HFFc6 (cell line): ENCODE measurements at places on chromosomes 16 and 17. TPM values are rescaled to one million over a fixed set of nuclear protein-coding genes. Genes with fewer than 3 reads are reported as not detected.
A peak's percentile ranks its signal among the peaks of the same experiment; 100 is the strongest.

GRCh38 chr16:48511716-48512115 lies 98.3 kb downstream of the N4BP1 start:
- no peak for DNase-seq

- DNase-seq = no peak
Observed at GRCh38 chr17:29393436-29393835, 3.3 kb downstream of the TAOK1 start.

DNA sequence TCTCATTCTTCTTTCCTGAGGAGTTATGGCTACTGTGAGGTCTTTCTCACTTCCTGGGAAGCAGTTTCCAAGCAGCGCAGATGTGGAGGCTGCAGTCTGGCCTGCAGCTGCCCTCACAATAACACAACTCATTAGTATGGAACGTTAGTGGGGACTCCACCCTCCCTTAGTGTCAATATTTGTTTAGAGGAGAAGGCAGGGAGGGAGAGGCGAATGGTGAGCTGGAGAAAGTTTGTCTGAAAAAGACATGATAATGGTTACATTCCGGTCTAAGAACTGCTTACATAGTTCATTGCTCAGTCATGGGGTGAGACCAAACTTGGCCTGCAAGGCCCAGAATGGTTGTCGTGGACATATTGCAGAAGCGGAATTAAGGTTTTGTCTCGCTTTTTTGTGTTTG lies 170.2 kb downstream of the HS3ST3B1 start:
- peak; percentile 60 for DNase-seq

DNA sequence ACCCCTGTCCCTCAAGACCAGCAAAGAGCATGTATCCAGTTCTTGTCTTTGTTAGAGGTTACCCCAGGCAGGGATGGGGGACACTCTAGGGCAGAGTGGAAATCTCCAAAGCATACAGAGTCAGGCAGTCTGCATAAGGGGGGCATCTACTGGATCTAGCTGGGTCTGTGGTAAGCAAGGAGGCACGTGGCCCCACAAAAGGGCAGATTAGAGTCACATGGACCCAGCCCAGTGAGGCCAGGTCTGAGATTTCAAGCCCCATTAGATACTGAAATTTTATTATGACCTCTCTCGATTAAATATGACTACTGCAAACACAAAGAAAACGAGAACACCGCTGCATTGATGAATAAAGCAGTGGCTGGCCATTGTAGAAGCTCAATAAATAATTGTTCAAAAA lies 1.6 kb upstream of the GPR139 start:
- no peak for DNase-seq

DNA sequence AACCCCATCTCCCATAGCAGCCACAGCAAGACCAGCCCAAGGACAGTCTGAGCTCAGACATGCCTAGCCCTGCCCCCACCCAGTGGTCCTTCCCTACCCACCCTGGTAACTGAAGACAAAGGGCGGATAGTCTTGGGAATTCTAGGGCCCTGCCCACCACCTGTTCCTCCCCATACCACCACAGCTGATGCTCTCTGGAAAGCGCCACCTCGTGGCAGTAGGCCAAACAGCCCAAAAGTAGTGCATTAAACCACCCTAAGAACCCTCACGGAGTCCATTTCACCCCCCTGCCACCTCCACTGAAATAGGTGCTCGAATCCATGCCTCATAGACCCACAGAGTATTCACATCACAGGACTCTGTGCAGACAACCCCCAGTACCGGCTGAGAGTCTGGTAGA lies 1021.4 kb downstream of the CDH8 start:
- DNase-seq = no peak

DNA sequence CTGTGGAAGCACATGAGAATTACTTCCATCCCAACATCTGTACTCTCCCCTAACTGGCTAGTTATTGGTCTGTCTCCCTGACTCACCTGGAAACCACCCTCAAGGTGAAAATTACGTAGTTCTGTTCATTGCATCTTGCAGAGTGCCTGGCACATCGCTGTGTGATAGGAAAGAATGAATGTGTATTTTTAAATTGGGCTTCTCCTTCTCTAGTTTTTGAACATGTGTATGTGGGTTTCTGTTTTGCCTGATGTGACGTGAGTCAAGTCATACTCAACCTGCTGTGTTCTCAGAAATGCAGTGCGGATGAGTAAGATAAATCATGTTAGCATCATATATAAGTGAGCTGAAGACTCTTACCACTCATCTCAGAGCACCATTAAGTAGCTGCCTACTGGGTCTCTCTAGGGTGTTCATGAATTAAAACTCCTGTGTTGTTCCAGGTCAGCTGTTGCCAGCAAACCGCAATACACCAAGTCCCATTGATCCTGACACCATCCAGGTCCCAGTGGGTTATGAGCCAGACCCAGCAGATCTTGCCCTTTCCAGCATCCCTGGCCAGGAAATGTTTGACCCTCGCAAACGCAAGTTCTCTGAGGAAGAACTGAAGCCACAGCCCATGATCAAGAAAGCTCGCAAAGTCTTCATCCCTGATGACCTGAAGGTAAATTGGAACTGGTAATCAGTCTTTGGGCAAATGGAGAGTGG lies 50.2 kb downstream of the HLF start:
- no peak for DNase-seq

DNA sequence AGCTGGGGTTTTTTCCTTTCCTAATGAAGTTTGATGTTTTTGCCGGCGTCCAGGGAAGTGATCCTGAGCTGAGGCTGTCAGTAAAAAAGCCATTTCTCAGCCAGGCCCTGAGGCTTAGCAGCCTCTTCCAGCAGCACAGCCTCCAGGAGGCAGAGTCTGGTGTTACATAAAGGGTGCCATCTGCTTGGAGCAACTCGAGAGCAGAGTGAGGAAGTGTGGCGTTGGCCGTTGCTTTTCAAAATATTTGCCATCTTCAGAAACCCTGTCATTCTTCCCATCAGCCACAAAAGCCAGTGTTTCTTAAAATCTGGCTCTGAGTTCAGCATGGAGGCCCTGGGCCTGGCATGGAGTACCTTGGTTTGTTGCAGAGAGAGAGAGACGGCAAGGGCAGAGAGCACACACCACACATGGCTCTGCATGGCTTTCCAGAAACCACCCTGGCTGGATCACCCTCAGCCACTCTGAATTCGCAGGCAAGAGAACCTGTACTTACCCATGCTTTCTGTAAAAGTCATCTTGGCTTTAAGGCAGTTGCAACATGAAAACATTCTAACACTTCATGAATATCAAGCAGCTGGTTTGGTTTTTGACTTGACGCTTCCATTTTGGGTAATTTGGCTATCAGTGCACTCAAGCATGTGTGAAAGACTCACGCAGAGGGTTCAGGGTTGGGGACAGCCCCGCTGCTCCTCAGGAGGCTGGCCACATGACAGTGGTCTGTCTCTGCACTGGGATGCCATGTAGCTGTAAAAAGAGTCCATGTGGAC lies 21.0 kb downstream of the PMM2 start:
- DNase-seq = no peak

GRCh38 chr17:56756536-56756935 lies 77.2 kb downstream of the C17orf67 start:
- DNase-seq = peak; percentile 98

GRCh38 chr16:24863582-24864437 lies 18.0 kb downstream of the SLC5A11 start:
- DNase-seq = no peak

- no peak for DNase-seq
Observed at GRCh38 chr17:16649585-16649984, 4.1 kb downstream of the ZNF624 start.

DNA sequence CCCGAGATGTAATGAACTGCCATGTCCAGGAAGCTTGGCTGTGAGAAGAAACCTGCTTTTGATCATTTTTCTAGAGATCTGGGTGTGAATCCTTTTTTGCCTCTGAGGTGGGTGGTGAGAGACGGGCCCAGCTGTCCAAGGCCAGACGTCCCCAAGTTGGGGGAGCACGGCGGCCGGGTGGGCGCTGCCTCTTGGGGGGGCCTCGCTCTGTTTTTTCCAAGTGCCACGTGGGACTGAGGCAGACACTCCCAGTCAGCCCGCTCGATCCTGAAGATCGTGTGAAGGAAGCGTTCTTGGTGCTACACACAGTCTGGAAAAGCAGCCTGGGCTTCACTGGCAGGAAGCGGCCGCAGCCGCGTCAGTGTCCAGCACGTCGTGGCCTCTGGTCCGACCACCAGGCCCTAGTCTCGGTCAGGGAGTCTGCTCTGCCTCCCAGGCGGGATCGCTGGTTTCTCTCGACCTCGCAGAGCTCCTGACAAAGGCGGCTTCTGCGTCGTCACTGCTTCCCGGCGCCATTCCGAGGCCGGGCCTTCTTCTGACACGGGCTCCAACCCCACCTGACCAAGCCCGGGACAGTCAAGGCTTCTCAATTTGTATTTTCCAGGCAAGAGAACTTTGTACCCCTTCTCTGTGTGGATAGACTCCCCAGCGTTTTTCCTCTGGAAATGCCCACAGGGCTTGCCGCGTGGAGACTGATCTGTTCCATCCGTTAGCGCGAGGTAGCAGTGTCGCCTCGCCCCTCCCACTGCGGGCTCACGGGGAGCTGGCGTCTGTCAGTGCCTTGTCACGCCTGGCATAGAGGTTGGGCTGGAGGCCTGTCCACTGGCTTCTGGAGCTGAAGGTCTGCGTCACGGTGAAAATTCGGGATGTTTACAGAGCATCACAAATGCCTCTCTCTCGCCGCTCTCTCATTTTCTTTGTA lies 12.4 kb downstream of the PRSS27 start:
- DNase-seq = no peak

GRCh38 chr16:74064120-74064735 lies 232.4 kb upstream of the PSMD7 start:
- DNase-seq = no peak

DNA sequence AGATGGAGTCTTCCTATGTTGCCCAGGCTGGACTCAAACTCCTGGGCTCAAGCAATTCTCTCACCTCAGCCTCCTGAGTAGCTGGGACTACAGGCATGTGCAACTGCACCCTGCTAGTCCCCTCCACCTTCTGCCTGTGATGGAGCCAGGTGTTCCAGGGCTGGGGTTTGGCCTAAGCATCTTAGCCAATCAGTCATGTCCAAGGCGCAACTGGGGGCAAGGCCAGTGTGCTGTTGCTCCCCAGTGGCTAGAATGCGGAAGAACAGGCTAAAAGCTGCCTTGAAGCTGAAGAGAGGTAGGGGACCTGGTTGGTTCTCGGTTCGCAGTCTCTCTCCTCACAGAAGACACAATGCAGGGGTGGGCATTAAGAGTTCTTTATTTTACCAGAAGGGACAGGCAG lies 18.6 kb downstream of the FLOT2 start:
- peak; percentile 30 for DNase-seq

DNA sequence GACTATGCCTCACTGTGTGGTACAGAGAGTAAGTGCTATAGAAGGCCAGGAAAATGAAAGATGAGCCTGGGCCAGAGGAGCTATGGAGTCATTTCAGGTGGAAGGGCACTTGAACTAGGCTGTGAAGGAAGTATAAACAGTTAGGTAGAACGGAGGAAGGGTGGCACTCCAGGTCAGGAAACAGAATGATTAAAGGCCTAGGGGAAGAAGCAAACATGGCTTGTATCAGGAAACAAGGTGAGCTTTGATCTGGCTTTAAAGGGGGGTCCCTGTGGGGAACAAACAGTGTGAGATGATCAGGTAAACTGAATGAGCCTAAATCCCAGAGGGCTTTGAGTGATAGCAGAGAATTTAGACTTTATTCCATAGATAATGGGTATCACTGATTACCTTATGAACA lies 16.9 kb downstream of the MAP3K3 start:
- no peak for DNase-seq

- DNase-seq = no peak
Observed at GRCh38 chr17:12429116-12429515, 236.6 kb upstream of the MYOCD start.

- no peak for DNase-seq
Observed at GRCh38 chr16:65959983-65960382, 406.5 kb upstream of the CDH5 start.

The LIG3 gene
- total RNA-seq = 27.4 to 33.4 TPM (median 28.4 TPM) in 3 replicates

The GAS2L2 gene
- not detected in 3 replicates for total RNA-seq

The GP1BA gene
- total RNA-seq = not detected in 3 replicates

The CA7 gene
- not detected in 3 replicates for total RNA-seq

The CYTH1 gene
- 8.1 to 10.0 TPM (median 8.8 TPM) in 3 replicates for total RNA-seq

The VWA3A gene
- 0.41 TPM in 1 of 3 replicates, not detected in the others for total RNA-seq

The UNC119 gene
- 30.3 to 35.7 TPM (median 35.2 TPM) in 3 replicates for total RNA-seq

The KRTAP1-1 gene
- total RNA-seq = 0.45 to 0.90 TPM (median 0.83 TPM) in 3 replicates

The ZFHX3 gene
- total RNA-seq = 15.9 to 24.4 TPM (median 20.1 TPM) in 3 replicates
